Globus pallidus (tissue), 1 donor: ENCODE measurements at places on chromosomes 3 and 15.

DNA sequence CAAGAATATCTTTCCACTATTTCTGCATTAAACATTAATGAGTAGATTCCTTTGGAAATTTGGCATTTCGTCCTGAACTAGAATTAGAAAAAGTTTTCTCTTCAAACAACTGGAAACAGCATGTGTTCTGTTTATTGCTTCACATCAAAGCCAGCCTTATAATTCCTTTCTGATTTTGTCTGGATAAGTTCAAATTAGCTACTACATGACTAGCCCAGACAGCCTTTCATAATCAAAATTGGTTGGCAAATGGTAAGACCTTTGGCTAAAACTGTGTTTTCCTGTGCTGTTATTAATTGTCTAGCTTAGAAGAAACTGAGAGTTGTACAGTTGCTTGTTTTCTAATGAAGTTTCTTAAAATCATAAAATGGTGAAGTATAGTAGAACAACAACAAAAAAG, 52.7 kb upstream of the P3H2 start:
- DNase-seq, result no peak

- no peak for DNase-seq
Measured at GRCh38 chr15:80932989-80933388, 56.6 kb downstream of the MESD start.

GRCh38 chr15:45521596-45522327, 793 bp downstream of the SLC30A4 start:
- DNase-seq, result peak; percentile 24

GRCh38 chr3:128618398-128618726, 32.3 kb downstream of the RPN1 start:
- DNase-seq, result no peak

DNA sequence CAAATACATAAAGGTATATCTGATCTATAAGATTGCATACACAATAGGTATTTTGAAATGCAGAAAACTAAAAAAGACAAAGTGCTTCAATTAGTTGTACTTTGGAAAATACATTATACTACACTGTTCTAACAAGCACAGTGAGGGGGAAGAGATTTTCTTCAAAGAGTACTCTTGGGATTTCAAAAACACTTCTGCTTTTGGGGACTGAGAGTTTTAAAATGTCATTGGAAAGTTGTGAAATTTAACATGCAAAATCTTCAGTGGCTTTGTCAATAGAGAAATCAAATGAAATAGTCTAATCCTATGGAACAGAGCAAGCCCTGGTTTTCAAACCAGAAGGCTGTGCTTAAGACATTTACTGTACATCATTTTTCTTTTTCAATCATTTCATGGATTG, 322.2 kb upstream of the SEMA6D start:
- no peak for DNase-seq

DNA sequence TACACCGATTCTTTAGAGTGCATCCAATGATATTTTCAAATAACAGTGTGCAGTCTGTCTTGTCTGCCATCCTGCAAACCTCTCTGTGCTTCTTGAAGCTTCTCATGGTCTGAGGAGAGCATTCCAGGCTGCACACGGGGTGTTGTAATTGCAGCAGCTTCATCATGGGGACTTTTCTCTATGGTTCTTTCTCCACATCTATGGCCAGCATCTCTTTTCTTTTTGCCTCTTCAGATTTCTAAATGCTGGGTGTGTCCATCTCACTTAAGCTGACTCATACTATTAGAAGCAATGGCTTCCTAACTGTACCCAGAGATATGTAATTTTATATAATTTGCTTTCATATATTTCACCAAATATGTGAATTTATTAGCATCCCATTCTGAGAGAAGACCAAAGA, 63.8 kb upstream of the EPHB3 start:
- DNase-seq, result no peak

DNA sequence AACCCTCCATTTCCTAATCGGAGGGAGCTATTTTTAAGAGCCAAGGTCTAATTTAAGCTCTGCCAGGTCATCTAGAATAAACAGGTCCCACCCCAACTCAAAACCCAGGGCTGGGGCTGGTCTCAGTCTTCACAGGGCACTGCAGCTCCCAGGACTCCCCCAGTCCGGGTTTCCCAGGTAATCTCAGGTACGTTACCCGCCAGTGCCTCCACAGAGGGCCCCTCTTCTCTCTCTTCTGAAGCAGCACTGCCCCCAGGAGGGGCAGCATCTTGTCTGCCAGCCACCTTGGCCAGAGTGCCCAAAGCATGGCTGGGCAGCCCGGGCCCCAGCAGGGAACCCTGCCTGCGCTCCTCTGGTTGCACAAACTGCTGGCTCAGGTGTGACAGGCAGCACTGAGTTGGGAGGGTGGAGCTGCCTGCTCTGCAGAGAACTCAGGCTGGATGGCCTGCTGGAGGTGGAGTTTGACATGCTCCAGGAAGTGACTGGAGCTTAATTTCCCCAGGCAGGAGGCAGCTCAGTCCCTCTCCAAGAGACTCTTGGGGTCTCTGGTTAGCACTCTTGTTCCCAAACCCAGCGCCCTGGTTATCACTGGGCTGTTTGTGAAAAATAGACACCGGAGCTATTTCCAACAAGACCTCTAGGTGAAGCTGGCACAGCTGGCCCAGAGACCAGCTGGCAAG, at the start of gene PLA2G4F:
TSS of gene PLA2G4F (minus strand) at position 394 of the 680 bp plus-strand sequence. CDS start at position 307, 87 bp downstream.
- no peak for DNase-seq

GRCh38 chr15:77696871-77697270, 64.2 kb upstream of the LINGO1 start:
- DNase-seq, result no peak

GRCh38 chr3:3806856-3807255, 7.6 kb downstream of the LRRN1 start:
- DNase-seq, result no peak

DNA sequence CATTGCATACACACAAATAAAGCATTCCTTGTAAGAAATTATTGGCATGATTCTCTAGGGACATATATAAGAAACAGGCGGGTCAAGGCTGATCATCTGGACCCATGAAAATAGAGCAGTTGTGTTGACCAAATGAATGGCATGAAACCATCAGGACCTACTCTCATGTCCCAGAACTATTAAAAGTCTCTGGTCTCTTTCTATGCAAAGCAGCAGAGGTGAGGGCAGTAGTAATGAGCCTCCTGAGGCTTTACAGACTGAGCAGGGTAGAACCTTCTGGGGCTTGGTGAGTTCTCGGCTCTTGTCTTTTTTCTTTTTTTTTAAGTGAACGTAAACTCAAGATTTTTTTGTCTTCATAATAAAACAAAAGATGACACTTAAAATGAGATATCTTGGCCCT, 9.3 kb downstream of the GLDN start:
- no peak for DNase-seq
